ENCODE measurements at places on chromosomes 5 and 9.

DNA sequence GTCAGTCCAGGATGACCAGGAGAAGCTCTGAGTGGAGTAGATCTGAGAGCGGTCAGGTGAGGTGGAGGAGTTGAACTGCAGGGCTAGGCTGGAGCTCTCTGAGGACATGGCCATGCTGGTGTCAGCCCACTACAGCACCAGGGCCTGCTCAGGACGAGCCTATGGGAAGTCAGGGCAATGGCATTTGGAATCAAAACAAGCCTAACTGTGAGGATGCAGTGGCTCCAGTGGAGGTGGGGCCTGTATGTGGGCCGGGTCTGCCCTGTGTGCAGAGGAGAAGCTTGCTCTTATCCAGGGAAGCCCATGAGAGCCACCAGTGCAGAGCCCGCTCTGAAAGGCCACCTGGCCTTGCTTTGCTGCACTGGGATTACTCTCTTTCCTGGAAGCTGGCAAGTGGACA lies 11.1 kb downstream of the CXCL14 start:
- no peak for DNase-seq

GRCh38 chr5:79976759-79977515 lies 14.1 kb downstream of the MTX3 start:
- DNase-seq: no peak

GRCh38 chr9:78009186-78009585 lies 22.4 kb downstream of the GNAQ start:
- no peak for DNase-seq

DNA sequence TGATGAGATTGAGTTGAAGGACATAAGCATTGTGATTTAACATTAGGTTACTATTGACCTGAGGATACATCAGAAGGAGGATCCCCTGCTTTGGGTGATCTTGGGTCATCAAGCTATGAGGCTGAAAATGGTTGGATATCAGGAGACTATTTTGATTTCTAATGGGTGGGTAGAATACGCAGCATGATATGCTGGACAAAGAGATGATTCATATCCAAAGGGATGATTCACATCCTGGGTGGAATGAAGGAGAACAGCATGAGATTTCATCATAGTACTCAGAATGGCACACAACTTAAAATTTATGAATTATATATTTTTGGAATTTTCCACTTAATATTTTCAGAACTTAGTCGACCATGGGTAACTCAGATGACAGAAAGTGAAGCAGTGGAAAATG lies 1759.5 kb upstream of the C9orf72 start:
- DNase-seq: no peak

GRCh38 chr5:89397096-89397495 lies 514.1 kb upstream of the MEF2C start:
- no peak for DNase-seq

- no peak for DNase-seq
These were observed 83.6 kb downstream of the ARHGEF28 start for GRCh38 chr5:73709536-73710129.
